ENCODE measurements at places on chromosomes 7 and 10.

GRCh38 chr7:90409667-90410066 lies 6.4 kb downstream of the CLDN12 start:
- no peak for DNase-seq

DNA sequence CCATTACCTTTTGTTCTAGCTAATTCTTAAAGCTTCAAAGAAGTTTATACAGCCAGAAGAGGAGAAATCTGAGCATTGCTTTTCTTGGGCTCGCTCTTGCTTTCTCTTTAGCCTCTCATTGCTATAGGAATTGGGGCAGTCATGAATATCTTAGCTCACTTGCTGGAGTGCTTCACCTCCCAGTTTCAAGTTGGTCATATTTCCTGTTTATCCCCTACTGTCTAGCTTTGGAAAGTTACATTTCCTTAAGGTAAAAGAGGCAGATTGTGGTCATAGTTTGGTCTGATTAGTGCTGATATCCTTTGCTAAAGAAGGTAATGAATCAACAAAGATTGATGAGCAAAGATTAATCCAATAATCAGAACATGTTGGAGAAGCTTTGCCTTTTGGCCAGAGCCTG lies 77.7 kb upstream of the GLI3 start:
- no peak for DNase-seq

DNA sequence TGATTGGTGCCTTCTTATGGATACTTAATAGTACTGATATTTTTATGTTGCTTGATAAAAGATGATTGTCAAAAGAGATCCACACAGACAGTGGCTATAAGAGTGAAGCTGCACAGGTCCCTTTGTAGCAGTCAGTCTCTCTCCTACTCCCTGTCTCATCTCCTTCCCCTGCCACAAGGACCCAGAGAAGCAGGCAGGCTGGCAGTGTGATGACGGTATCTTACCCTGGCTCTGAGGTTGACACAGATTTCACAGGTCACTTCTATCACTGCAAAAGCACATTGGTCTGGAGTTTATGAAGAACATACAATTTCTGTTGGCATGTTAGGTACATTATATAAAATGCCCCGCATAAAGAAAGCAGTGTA lies 64.4 kb upstream of the AHR start:
- no peak for DNase-seq

- no peak for DNase-seq
These were observed 140.0 kb downstream of the CHCHD3 start for GRCh38 chr7:132941905-132942304.

DNA sequence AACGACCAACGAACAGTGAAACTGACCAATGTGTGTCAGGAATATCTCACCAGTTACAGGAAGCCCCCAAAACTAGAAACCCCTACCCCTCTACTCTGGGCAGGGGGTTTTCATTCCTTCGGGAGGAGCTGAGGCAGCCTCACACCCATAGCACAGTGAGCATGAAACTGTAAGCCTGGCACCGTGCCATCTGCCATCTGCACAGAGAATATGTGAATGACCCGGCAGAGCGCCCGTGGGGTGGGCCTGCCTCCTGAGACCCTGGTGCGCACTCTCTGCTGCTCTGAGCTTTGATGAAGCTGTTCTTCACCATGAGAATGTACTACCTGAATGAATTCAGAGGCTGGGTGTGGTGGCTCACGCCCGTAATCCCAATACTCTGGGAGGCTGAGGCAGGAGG lies 27.1 kb downstream of the DAGLB start:
- no peak for DNase-seq

DNA sequence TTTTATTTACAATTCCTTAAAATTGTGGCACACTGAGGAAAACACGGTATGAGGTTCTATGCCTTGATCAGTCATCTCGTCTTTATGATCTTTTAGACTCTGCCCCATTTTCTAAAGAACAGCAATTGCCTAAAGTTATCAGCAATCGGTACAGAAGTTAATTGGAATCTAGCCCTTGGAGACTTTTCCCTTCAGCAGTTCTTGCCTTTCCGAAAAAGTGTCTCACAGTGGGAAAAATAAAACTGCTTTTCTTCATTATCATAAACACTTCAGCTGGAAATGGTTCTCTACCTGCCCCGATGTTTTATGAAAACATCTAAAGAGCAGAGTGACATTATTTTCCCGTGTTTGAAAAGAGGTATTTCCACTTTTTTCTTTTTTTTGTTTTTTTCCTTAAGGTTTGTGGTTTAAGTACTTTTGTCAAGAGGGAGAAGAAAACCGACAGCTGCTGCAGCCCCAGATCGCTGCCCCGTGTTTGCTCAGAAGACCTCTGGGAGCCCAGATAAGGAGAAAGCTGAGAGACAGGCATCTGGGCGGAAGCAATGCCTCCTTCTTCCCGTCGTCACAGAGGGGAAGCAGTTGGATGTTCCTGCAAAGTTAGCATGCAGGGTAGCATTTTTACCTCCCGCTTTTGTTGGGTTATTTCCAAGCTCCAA lies 149.7 kb downstream of the FRMD4A start:
- DNase-seq, result no peak

- DNase-seq, result no peak
These were observed 190.6 kb upstream of the AKR1E2 start for GRCh38 chr10:4635388-4635787.

- no peak for DNase-seq
These were observed 141.3 kb upstream of the TNRC18 start for GRCh38 chr7:5564894-5565293.

- no peak for DNase-seq
These were observed 88.0 kb downstream of the CTNNA3 start for GRCh38 chr10:67608001-67608400.

GRCh38 chr7:5143935-5144903 lies 45.8 kb upstream of the WIPI2 start:
- DNase-seq, result no peak

DNA sequence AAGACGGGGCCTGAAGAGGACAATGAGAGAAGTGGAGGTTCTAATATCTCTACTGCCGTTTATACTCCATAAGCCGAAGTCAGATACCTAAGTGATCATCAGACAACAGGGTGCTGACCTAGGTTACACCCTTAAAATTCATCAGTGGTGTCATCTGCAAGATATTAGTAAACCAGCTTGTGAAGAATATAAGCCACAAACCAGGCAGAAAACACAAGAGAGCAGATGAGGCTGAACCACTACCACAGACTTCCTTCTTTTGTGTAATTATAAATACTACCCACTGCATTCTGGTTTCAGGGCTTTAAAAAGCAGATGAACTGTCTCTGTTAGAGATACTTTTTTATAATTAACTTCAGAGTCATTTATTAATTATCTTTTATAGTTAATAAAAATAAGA lies 69.0 kb upstream of the LRRC17 start:
- no peak for DNase-seq

- no peak for DNase-seq
These were observed 39.5 kb downstream of the CNPY1 start for GRCh38 chr7:155506854-155507337.

- DNase-seq, result no peak
These were observed 83.6 kb downstream of the KCNMA1 start for GRCh38 chr10:77553966-77554365.

- no peak for DNase-seq
These were observed 12.3 kb upstream of the OPN4 start for GRCh38 chr10:86642021-86642420.

- no peak for DNase-seq
These were observed 41.7 kb upstream of the OCM start for GRCh38 chr7:5838761-5839500.

- peak; percentile 18 for DNase-seq
These were observed 41.7 kb downstream of the SP8 start for GRCh38 chr7:20744954-20745446.

DNA sequence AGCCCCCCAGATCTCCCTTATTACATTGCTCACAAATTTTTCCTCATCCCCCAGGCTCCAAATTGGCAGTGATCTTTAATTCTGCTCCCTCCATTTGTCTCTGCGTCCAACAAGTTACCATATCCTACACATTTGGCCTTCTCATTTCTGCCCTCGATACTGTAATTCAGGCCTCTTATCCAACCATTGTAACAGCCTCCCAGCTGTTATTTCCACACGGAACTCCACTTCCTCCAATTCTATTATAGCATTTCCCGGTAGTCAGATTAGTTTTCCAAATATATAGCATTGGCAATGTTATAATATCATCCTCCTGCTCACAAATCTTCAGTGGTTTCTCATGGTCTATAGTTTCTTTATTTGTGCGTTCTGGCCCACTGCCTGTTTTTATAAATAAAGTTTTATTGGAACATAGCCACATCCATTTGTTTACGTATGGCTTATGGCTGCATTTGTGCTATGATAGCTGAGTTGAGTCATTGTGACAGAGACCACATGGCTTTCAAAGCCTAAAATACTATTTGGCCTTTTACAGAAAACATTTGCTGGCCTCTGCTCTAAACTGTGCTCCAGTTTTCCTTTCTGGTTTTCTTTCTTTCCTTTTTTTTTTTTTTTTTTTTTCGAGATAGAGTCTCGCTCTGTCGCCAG lies 126.5 kb upstream of the ZNF438 start:
- no peak for DNase-seq

- DNase-seq, result no peak
These were observed 243.6 kb downstream of the PTPRN2 start for GRCh38 chr7:158343936-158344455.

GRCh38 chr10:1086787-1087186 lies 30.6 kb downstream of the WDR37 start:
- DNase-seq, result no peak

DNA sequence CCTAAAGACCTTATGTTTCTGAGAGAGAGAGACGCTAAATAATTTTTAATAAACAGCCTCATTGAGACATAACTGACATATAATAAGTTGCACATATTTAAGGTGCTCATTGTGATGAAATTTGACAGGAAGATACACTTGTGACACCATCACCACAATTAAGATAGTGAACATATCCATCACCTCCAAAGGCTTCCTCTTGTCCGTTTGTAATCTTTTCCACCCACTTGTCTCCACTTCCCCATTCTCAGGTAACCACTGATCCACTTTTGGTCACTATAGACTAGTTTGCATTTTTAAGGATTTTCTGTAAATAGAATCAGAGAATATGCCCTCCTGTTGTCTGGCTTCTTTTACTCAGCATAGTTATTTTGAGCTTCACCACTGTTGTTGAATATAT lies 195.1 kb upstream of the WDR11 start:
- DNase-seq, result no peak

GRCh38 chr7:30986738-30987137 lies 23.0 kb downstream of the GHRHR start:
- DNase-seq, result no peak

DNA sequence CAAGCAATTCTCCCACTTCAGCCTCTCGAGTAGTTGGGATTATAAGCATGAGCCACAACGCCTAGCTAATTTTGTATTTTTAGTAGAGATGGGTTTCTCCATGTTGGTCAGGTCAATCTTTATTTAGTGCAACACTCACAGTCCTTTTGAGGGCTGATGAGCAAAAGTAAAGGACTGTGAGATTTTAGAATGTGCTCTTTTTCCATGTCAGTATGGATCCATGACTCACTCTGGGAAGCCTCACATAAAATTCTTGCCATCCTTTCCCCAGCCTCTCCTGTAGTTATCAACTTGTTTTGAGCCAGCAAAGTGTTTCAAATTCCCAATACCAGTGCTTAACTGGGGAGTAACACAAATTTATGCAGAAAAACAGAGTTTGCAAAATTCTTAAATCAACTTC lies 135.8 kb upstream of the CXCL12 start:
- no peak for DNase-seq

DNA sequence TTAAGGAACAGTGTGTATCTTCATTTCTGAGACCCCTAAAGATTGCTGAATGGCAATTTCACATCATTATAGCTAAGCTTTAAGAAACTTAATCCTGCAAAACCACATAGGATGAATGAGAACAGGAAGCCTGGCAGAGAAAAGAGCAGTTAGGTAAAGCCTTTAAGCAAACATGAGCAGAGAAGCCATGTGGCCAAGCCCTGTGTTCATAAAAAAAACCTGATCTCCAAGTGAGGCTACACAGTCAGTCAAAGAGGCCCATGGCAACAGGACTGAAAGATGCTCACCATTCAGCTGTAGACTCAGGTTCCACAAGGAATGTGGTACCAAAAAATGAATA lies 9.3 kb downstream of the LIPA start:
- no peak for DNase-seq

DNA sequence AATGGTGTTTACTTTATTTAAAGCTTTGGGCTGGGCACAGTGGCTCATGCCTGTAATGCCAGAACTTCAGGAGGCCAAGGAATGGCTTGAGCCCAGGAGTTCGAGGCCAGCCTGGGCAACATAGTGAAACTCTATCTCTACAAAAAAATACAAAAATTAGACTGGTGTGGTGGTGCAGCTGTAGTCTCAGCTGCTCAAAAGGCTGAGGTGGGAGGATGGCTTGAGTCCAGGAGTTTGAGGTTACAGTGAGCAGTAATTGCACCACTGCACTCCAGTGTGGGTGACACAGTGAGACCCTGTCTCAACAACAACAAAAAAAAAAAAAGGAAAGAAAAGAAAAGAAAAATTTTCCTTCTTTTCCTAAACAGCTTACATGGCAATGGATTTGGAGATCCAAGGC lies 22.0 kb downstream of the SLC16A9 start:
- no peak for DNase-seq

GRCh38 chr7:112452102-112452888 lies 2.0 kb downstream of the IFRD1 start:
- DNase-seq, result peak; percentile 25

- no peak for DNase-seq
These were observed 6.6 kb upstream of the RELN start for GRCh38 chr7:103996017-103996551.

GRCh38 chr10:71708897-71709882 lies 10.4 kb downstream of the C10orf105 start:
- DNase-seq, result no peak

- DNase-seq, result no peak
These were observed 20.3 kb downstream of the NOD1 start for GRCh38 chr7:30458311-30458710.

GRCh38 chr7:32415936-32416335 lies 74.2 kb downstream of the LSM5 start:
- DNase-seq, result no peak

DNA sequence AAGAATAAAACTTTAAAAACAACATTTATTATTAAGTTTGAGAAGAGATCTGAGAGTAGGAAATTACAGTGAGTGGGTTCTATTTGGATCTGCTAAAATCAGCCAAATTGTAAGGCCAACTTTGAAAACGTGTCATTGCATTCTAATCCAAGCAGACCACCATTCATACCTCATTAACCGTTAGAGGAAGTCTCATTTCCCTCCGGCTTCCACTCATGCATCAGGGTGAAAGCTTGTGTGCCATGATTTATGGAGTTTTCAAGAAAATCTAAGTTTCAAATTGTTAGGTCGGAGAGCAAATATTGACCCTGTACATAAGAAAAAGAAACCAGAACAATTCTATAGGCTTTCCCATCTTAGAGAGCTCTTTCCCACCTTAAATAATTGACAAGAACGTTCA lies 166.6 kb upstream of the NRG3 start:
- DNase-seq, result no peak

GRCh38 chr7:115229401-115230105 lies 307.7 kb downstream of the MDFIC start:
- no peak for DNase-seq

All from muscle of arm (tissue), 14 donors.